Stromal cell of bone marrow (primary cell): ENCODE measurements at places on chromosomes 1 and 21.

DNA sequence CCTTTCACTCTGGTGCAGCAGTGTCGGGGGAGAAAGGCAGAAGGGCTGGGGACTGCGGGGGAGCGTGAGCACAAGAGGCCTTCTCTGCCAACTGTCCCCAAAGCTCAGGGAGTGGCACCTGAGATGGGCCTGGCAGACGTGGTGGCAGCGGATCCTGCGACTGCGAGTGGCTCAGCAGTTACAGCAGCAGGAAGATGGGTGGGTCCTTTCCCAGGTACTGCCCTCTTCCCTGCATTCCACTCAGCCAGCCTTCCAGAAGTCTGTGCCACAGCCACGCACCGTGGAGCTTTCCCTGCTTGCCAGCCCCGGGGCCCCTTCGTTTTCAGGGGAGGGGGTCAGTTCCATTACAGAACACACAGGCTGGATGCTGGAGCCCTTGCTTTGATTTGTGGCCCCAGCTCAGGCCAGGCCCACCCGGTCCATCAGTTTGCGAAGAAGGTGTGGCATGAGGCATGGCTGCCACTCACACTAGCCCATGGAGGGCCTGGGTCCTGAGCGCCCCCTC, 17.2 kb downstream of the MTHFR start:
- no peak for DNase-seq

DNA sequence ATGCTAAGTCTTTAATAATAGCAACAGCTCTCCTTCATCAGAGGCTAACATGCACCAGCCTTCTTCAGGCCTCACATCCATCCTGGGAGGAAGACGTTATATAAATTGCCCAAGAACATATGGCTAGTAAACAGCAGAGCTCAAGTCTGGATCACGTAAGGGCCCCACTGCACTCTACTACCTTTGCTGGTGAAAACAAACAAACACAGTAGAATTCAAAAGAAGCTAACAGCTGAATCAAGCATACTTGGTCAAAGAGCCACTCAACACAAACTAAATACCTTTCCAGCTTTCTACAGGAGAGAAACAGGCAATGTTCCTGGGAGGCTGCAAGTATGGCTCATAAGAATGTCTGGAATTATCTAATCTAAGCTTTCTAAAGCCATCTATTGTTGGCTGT, 66.0 kb downstream of the WLS start:
- no peak for DNase-seq

- DNase-seq = no peak
Measured at GRCh38 chr1:199081739-199082138, 442.9 kb downstream of the PTPRC start.

- DNase-seq = no peak
Measured at GRCh38 chr1:36092798-36093185, 4.1 kb downstream of the ADPRS start.

DNA sequence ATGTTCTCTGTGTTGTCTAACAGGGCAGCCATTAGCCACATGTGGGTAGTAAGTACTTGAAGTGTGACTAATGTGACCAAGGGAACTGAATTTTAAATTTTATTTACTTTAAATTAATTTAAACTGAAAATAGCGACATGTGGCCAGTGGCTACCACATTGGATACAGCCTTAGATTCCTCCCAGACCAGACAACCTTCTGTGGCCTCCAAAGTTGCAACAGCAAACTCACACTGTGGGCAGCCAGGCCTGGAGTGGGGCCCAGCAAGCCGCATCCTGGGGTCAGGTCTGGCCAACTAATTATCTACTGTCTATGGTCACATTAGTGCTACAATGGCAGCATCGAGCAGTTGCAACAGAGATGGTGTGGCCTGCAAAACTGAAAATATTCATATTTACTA, 11.7 kb downstream of the EIF2D start:
- DNase-seq = no peak

DNA sequence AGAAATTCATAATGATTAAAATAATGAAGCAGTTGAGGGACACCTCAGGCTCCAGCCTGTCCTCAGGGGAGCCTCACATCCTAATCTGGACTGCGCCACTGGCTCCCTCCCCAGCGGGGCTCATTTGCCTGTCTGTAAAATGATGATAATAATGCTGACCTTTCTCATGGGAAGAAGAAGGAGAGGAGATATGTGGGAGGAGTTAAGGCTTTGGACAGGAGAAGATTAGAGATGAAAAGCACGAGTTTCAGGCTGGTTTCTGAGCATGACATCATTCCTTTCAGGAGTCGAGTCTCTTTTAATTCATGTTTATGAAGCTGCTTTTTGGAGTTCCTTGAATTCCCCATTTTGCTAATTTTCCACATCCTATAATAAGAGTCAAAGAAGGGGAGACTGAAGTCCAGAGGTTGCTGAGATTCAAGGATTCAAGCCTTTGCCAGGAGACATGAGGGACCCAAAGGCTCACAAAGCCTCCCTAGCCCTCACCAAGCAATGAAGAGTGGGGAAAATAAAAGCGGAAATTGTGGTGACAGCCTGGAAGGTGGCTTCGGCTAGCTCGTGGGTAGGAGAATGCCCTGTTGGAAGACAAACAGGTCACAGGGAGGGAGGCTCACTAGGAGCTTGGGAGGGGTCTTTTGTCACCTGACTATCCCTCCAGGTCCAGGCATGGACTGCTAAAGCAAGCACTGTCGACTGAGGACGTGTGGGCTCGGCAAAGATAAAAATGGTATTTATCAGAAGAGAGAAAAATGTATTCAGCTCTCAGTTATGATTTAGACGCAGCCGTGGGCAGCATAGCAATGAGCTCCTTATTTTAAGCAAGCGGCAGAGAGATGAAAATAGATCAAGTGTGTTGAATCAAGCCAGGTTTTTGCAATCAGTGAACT, 27.5 kb upstream of the STMN1 start:
- no peak for DNase-seq

DNA sequence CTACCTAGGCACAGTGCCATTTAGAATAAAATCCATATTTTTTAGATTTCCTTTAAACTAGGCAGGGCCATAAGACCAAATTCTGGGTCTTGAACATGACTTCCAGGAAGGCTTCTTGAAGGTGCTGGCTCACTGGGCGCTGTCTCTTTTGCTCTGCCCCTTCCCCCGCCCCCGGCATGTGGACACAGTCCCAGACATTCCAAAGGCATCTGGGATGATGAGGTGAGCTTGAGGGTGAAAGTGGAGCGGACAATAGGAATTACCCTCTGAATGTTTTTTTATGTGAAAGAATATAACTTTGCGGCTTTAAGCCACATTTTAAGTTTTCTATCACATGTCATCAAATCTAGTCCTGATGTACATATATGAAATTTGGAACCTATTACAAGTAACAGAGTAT, 29.4 kb downstream of the RWDD3 start:
- no peak for DNase-seq

DNA sequence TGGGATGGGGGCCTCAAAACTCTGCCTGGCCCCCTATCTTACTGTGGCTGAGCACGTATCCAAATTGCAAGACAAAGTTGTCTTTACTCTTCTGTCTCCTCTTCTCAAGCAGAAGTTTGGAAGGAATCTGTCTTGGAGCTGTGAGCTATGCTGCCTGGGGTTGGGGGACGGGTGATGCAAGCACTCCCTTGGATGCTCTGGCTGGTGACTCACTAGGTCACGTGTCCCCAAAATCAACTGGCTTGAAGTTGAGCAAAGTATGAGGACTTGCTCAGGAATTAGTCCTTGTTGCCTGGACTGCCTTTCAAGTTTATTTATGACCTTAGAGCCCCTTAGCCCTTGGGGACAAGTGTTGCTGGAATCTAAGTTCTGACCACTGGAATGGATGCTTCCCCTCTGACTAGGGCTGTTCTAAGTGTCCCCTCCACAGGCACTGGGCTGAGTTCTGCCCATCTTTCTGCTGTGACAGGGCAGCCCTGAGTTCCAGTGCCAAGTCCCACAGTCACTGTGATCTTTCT, 269.5 kb downstream of the HHAT start:
- DNase-seq = peak; percentile 96

DNA sequence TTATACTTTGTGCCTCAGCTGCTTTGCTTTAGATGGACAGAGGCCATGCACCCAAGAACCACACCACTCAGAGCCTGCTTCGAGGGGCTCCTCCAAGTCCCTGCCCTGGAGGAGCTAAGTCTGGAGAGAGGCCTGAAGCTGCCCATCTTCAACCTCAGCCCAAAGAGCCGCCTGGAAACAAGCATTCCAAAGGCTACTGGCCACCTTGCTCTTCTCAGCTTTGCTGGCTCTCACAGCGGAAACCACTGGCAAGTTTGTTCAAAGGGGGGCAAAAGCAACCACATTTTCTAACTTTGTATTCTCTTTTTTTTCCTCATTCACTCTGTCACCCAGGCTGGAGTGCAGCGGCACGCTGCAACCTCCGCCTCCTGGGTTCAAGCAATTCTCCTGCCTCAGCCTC, 23.2 kb downstream of the VPS26C start:
- no peak for DNase-seq

DNA sequence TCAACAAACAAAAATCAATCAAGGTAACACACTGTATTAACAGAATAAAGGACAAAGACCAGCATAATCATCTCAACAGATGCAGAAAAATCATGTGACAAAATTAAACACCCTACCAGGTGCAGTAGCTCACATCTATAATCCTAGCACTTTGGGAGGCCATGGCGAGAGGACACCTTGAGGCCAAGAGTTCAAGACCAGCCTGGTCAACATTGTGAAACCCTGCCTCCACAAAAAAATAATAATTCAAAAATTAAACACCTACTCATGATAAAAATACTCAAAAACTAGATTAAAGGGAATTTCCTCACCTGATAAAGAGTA, 35.3 kb downstream of the PIK3R3 start:
- DNase-seq = no peak

GRCh38 chr1:201916649-201917249, 28.1 kb downstream of the SHISA4 start:
- peak; percentile 88 for DNase-seq

GRCh38 chr1:151133018-151133806, 13.2 kb downstream of the SEMA6C start:
- DNase-seq = no peak

GRCh38 chr21:15414057-15414456, 315.7 kb upstream of the USP25 start:
- no peak for DNase-seq

- DNase-seq = peak; percentile 95
Measured at GRCh38 chr1:33228935-33229487, 27.3 kb upstream of the ZNF362 start.

DNA sequence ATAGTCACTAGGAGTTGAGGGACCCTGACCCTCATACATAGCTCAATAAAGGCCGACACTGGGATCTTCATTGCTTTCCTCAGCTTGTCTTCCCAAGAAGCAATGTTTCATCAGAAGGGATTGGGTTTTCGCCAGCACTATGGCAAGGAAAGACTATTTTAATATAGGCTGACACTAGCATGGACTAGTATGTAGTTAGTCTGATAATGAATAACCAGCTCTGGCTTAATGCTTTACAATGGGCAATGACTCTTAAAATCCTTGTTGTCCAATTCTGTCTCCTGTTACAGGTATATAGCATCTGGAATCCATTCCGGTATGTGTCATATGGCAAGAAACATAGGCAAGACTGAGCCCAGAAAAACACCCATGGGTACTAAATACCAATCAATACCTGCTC, 15.3 kb upstream of the SYT2 start:
- no peak for DNase-seq

DNA sequence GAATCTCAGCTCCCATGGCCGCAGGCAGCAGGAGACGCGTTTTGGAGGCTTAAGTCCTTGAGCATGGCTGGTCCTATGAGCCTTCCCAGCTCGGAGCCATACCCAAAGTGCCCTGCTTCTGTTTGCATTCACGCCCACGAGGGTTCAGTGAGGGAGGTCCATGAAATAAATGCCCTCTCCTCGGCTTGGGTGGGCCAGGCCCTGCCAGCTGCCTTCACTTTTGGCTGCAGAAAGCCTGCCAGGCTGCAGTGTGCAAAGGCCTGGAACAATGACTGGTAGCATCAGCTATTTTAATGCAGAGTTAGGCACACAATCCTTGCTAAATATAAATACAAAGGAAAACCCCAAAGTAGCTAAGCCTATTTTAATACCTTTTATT, 49.4 kb downstream of the H3-3A start:
- DNase-seq = no peak

DNA sequence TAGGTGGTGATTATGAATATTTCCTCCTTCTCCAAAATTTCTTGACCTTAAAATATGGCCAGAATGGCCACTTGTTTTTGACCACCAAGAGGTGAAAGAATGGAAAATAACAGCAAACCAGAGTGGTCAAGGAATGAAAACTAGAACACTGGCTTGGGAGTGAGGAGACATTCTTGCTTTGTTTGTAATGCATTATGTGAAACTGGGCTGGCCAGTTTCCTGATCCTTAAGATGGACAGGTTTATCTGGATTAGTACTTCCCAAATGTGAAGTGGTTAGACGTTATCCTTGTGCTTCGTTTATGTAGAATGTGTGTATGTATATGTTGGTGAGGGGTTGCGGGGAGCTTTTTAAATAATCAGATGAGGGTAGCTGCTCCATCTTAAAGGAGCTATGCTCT, 12.8 kb downstream of the PLA2G4A start:
- DNase-seq = no peak

DNA sequence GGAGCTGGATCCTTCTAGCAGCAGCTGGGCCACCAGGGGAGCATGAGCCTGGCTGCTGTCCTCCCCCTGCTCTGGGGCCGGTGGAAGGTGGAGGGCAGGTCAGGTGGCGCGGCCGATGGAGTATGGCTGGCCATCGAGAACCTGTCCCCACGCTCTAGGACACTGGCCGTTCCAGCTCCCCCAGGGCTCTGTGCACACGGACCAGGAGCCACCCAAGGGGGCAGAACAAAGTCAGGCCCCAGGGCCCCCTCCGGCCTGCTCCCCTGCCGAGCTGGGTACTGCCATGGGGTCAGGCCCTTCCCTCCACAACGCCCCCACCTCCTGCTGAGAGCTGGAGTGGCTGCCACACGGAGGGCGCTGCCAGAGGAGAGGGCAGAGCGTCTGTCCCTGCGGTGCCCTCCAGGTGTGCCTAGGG, 4.5 kb upstream of the PLCH2 start:
- DNase-seq = no peak

- DNase-seq = no peak
Measured at GRCh38 chr1:217048104-217048707, 325.0 kb upstream of the ESRRG start.

DNA sequence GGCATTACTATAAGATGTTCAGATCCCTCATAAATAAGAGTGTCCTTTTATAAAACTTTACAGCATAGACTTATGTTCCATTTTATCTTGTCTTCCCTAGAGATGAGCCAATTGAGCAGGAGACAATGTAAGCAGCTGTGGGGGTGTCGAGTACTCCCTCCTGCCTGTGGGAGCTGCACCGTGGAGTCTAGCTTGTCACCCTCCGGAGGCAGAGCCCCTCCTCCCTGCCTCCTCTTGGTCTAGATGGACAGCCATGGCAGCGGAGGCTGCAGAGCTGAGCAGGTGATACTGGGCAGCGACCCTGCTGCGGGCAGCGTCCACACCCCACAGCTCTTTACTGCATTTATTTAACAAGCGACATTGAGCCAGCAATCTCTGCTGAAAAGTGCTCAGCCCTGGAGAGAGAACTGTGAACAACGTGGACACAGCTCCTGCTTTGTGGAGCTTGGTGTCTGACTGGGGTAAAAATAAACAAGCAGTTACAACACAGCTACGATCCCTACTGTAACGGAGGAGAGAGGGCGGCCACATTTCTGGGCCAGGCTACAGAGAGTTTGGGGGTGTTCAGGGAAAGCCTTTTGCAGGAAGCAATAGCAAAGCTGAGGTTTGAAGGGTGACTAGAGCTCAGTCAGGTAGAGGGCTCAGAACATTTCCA, 12.8 kb upstream of the KIF21B start:
- DNase-seq = no peak
